Endothelial cell (in vitro differentiated cells): ENCODE measurements at places on chromosomes 6 and 20. TPM values are rescaled to one million over a fixed set of nuclear protein-coding genes. Genes with fewer than 3 reads are reported as not detected.

The MUCL3 gene
- not detected for total RNA-seq

The GMPR gene
- 1.8 TPM for total RNA-seq

The C6orf118 gene
- not detected for total RNA-seq

The LTV1 gene
- total RNA-seq = 20.7 TPM

The FILIP1 gene
- total RNA-seq = 32.0 TPM

DNA sequence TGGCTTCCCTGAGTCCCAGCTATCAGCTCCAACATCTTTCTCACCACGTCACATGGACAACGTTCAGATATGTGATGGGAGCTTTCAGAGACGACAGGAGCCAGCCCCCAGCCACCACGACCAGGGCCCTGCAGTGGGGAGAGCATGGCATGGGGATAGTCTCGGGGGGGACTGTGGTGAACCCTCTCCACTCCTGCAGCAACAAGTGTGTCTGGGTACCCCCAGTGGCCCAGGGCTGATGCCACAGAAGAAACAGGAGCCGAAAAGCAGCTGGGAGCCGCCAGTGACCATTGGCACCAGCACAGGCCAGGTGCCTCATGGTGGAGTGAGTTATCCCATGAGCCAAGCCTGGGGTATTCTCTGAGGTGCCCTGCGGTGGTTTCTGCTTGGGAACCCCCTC lies 339.7 kb downstream of the TAF4 start:
- H3K27me3 ChIP-seq = no peaks in the 10 kb centered on the region
- H3K4me1 ChIP-seq = peaks cover 3% of the 10 kb centered on the region
- no peak overlapping the region for H3K27ac ChIP-seq

DNA sequence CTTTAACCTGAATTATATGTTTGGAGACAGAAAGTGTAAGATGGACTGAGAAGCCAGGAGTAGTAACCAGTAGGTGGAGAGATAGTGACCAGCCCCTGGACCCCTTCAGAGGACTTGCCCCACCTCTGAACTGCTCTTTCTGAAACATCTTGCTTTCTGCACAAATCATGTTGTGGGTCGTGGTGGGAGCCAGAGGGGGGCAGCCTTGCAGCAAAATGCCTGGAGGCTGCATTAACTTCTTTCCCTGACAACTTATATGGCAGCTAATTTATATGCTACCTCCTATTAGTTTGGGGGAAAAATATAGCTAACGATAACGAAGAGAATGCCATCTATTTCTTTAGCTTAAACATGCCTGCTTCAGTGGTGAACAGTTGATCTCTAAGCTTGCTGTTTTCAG lies 859.8 kb downstream of the MAFB start:
- DNase-seq = peak; percentile 23
- no peaks in the 10 kb centered on the region for H3K36me3 ChIP-seq
- H3K27me3 ChIP-seq = peaks cover 3% of the 10 kb centered on the region
- no peak overlapping the region for H3K27ac ChIP-seq
- H3K4me3 ChIP-seq = no peak overlapping the region
- no peaks in the 10 kb centered on the region for H3K4me1 ChIP-seq

GRCh38 chr6:75142721-75143120 lies 63.1 kb downstream of the COL12A1 start:
- H3K27me3 ChIP-seq = no peaks in the 10 kb centered on the region
- DNase-seq = no peak
- H3K36me3 ChIP-seq = no peaks in the 10 kb centered on the region
- no peak overlapping the region for H3K4me3 ChIP-seq
- no peak overlapping the region for H3K27ac ChIP-seq

DNA sequence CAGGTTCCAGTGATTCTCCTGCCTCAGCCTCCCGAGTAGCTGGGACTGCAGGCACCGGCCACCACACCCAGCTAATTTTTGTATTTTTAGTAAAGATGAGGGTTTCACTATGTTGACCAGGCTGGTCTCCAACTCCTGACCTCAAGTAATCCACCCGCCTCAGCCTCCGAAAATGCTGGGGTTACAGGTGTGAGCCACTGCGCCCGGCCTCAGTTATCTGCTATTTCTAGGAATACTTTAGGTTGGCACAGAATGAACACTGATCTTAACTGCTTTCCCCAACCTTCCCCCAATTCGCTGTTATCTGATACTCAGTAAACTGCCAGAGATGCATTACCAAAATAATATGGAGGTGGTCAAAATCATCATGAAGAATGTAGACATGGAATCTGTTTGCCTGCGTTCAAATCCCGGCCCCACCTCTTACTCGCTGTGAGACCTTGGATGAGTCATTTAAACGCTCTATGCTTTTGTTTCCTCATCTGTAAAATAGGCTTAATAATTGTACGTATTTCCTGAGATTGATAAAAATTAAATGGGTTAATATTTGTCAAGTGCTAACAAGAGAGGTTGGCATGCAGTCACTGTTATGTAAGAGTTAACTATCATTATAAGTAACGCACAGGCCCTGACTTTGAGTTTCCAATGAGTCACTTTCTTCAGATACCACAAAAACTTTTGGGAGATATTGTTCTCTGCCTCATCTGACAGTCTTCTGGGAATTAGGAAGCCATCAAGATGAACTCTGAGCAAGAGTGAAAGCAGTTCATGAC lies 44.5 kb upstream of the NCOA3 start:
- H3K36me3 ChIP-seq = no peaks in the 10 kb centered on the region
- DNase-seq = no peak
- H3K27ac ChIP-seq = no peak overlapping the region
- peaks cover 2% of the 10 kb centered on the region for H3K27me3 ChIP-seq

DNA sequence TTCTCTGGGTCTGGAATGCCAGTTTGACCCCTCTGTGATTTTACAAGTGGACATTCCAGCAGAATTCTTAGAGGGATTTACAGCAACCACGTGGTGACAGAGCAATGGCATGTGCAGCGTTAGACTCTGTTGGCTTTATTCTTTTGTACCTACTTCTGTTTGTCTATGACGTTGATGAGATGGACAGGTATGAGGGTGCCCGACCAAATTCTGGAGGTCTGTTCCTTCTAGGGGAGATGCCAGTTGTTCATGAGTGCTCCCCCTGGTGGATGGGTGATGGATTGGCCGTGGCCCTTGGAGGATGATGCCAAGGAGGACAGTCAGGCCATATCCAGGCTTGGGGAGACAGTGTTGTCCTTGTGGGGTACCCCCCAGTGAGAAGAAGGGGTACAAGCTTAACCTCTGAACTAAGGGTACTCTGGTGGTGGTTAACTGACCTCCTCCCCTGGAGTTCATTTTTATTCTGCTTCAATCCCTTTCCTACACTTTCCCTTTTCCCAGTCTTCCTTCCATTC lies 198.6 kb downstream of the DTNBP1 start:
- H3K27ac ChIP-seq = no peak overlapping the region
- H3K36me3 ChIP-seq = peaks cover 9% of the 10 kb centered on the region
- H3K4me3 ChIP-seq = no peak overlapping the region
- DNase-seq = peak; percentile 40
- H3K27me3 ChIP-seq = peaks cover 5% of the 10 kb centered on the region

DNA sequence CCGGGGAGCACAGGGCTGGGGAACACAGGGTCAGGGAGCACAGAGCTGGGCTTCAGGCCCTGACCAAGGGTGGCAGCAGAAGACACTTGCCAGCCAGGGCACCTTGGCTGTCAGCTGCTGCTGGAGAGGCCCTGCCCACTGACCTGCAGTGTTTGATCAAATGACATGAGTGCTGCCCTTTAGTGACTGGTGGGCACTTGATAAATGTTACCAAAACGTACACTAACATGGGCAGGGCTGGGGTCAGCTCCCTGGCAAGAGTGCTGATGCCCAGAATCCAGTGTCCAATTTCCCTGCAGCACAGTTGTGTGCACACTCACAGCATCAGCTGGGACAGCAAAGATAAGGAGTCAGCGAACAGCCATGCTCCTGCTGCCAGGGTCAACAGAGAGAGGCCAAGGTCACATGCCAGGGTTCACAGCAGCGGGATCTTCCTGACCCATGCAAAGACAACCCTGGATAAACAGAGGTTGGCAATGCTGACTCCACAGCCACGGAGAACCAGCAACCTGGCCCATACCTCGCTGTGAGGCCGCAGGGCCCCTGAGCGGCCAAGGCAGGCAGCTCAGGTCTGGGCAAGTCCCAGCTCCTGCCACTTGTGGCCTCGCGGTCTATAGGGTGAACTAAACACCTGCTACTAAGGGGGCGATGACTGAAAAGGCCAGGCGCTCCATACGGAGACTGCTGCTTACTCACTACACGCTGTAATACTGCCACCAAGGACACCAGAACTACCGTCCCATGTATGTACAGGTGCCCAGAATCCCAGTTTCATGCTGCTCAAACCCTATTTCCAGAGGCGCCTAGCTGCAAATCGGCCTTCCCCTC lies 46.3 kb downstream of the NINL start:
- no peak for DNase-seq
- peaks cover 5% of the 10 kb centered on the region for H3K36me3 ChIP-seq
- no peak overlapping the region for H3K27ac ChIP-seq
- H3K4me3 ChIP-seq = no peak overlapping the region
- H3K27me3 ChIP-seq = peaks cover 10% of the 10 kb centered on the region
